ENCODE measurements at places on chromosomes 6 and 20.

GRCh38 chr6:129312880-129313279 lies 397.1 kb downstream of the ARHGAP18 start:
- peak; percentile 76 for DNase-seq

GRCh38 chr6:166877906-166878305 lies 78.4 kb downstream of the RNASET2 start:
- peak; percentile 14 for DNase-seq

DNA sequence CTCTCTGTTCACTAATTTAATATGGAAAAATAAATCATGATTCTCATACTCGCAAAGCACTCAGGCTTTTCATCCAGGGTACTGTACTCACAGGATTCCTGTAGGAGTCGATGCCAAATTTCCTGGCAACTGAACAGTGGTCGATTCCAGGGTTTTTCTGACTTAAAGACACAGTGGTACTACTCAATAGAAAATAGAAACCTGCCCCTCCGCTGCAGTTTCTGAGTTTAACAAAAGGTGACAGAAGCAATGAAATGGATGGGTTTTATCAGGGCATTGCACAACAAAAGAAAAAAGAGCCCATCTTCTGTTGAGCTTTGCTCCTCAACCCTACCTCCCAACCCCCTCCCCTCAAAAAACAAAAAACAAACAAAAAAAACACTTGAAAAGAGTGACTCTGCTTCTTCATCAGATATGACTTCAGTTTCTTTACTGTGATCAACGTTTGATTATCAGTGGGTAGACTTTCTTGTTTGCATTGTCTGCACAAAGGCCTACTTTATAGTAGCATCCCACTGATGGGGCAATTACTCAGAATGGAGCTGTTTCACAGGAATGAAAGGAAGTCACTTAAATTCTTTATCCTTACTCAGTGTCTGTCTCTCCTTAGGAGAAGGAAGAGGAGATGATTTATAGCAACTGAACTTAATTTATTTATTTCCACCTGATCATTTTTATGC lies 96.2 kb upstream of the FOXO3 start:
- no peak for DNase-seq

DNA sequence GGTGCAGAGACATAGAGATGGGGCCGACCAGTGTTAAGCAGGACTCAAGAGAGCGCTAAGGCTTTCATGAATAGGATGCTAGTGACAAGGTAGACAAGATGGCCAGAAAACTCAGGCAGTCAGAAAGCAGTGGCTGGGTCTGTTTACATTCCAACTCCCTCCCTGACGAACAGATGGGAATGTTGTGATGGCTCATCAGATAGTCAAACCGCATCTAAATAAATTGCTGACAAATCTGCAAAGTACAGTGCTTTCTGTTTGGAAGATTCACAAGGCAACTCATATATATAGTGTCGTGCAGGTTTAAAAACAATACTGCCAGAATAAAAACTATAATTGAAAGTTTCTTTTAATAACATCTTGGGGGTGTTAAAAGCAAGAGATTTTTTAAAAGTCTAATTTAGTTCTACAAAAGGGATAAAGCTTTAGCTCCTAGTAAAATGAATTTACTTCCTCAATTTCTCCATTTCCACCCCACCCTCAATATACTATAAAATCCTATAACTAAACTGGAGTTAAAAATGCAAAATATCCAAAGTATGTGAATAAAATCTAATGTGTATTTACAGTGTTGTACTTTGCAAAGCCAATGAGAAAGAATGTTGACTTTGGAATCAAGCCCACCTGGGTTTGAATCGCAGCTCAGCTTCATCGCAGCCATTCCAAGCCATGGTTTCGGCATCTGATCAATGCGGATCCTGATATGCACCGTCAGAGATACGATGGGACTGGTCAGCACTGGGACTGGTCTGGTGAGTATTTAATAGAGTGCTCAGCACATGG lies 247.3 kb upstream of the PDE10A start:
- DNase-seq: no peak

DNA sequence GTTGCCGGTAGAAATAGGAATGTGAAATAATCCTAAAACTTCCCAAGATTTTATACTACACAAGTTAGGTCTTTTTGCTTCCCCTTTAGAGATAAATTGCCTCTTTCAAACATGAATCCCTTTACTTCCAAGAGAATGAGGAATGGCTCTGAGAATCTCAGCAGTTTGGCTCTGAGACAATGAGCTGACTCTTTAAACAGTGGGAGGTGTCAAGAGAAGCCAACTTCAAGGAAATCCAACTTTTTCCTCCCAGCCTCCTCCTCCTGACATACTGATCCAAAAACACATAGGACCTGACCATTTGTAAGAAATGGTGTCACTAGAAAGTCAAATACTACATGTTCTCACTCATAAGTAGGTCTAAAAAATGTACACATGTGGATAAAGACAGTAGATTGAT lies 154.2 kb downstream of the ALDH8A1 start:
- no peak for DNase-seq

DNA sequence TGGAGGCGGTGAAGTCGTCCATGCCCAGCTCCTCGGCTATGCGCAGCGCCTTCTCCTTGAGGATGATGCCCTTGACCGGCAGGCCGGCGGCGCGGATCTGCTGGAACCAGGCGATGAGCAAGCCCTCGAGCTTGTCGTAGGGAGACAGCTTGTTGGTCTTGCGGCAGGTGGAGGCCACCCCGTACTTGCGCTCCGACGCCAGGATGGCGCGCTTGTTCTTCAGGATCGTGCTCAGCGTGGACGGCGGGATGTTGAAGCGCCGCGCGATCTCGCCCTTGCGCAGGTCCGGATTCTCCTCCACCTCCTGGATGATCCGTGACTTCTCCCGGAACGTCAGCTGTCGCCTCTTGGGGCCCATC lies 435 bp downstream of the CENPB start:
- peak; percentile 44 for DNase-seq

DNA sequence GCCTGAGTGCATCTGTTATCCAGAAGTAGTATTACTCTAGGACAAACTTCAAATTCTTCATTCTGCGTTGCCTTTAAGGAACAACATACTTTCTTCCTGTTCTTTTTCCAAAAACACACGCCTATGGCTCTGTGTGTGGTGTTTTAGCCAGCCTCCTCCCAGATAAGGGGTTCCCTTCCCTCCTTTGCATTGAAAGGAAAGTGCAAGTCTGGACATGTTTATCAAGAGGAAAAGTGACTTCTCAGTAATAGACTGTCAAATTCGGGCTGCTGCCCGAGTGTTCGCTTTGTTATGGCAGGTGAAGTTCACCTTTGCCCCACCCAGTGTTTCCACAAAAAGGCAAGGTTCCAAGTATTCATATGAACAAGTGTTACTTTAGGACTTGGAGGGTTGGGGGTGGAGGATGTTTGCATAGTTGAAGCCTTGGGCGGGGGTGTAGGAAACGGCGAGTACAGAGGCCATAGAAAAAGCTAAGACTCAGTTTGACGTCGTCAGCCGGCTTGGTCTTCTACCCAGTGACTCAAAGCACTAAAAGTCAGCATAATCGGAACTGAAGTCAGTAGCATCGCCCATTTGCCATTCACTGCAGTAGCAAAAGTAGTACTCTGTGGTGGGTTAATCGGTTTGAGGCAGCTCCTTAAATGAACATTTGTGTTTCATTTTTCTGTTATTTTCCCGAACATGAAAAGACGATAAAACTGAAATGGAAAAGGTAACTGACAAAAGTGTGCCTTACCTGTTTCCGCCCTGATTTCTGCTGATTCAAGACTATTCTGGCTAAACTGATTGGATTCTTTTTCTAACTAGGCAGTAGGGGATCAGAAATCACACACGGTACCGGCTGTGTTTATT lies 12.5 kb downstream of the PRDM1 start:
- peak; percentile 78 for DNase-seq

GRCh38 chr20:2295286-2295685 lies 515 bp upstream of the TGM3 start:
- no peak for DNase-seq

DNA sequence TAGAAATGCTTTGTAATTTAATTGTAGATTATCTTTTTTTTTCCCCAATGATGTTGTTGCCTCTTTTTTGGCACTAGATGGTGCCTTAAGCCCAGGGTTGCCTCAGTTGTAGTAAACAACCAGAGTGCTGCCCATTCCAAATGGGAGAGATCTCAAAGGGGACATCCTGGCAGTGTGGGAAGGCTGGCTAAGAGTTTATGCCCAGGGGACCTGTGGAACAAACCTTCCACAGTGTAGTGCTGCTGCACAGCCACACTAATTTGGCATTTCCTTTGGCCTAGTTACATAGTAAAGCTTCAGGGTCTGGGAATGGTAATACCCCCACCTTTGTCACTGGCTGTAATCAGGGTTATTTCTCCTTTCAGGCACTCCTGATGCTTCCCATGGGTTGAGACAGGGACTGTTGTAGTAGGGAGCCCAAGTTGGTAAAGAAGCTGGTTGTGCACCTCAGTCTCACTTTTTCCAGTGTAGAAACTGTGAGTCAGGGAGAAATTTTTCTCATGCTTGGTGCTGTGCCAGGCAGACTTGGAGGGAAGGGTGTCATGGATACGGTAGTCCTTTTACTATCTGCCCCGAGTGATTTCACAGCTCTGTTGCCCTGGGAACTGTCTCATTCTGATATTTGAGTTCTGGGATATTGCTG lies 177.8 kb upstream of the ECI2 start:
- peak; percentile 20 for DNase-seq

- peak; percentile 9 for DNase-seq
These were observed 91.1 kb upstream of the HIVEP1 start for GRCh38 chr6:11921017-11921438.

GRCh38 chr20:5535125-5535756 lies 215.0 kb upstream of the SHLD1 start:
- DNase-seq: no peak

DNA sequence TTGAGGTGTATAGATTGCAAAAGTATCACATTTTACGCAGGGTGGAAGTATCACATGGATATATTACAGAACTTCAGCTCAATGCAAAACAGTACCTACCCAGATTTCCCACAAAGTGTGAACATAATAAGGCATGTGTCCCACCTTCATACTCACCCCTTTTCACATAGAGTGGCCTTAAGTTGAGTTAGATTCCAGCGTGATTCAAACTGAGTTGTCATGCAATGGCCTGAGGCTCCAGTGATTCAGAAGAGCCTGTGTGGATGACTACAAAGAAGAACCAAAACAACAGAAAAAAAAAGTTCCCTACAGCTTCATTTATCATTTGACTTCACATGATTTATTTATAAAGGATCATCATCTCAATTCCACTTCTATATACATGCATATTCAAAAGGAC lies 309.7 kb downstream of the SLC35F1 start:
- no peak for DNase-seq

GRCh38 chr6:153523390-153523789 lies 392.3 kb upstream of the RGS17 start:
- no peak for DNase-seq

GRCh38 chr6:169895926-169896761 lies 144.7 kb downstream of the ERMARD start:
- DNase-seq: no peak

GRCh38 chr6:167827583-167828324 lies 1.0 kb downstream of the AFDN start:
- peak; percentile 65 for DNase-seq

GRCh38 chr6:52511572-52512151 lies 65.2 kb downstream of the TRAM2 start:
- DNase-seq: peak; percentile 28

DNA sequence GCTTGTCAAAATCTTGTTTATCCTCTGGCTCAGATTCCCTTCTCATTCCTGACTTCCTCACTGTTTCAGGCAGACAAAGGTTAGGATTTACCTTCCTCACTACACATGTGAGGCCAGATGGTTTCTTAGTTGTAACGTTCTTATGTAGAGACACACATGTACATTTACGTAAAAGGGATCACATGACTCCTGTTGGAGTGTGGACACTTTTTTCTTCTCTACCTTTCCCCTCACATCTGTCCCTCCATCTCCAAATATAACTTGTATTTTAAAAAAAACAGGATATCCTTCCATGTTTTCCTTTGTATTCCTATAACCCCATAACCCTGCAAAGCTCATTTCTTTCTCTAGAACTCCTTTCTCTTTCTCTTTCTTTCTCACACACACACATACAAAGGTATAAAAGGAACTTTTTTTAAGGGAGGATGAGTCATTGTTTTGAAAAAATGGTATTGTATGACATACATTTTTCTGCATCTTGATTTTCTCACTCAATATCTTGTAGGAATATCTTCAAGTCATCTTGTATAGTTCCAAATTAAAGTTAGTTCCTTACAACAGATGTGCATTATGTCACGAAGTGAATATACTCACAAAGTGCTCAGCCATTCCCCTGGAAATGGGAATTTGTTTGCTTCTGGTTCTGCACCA lies 78.2 kb upstream of the SULF2 start:
- no peak for DNase-seq

- DNase-seq: no peak
These were observed 1155.3 kb upstream of the GJE1 start for GRCh38 chr6:140977403-140977802.

DNA sequence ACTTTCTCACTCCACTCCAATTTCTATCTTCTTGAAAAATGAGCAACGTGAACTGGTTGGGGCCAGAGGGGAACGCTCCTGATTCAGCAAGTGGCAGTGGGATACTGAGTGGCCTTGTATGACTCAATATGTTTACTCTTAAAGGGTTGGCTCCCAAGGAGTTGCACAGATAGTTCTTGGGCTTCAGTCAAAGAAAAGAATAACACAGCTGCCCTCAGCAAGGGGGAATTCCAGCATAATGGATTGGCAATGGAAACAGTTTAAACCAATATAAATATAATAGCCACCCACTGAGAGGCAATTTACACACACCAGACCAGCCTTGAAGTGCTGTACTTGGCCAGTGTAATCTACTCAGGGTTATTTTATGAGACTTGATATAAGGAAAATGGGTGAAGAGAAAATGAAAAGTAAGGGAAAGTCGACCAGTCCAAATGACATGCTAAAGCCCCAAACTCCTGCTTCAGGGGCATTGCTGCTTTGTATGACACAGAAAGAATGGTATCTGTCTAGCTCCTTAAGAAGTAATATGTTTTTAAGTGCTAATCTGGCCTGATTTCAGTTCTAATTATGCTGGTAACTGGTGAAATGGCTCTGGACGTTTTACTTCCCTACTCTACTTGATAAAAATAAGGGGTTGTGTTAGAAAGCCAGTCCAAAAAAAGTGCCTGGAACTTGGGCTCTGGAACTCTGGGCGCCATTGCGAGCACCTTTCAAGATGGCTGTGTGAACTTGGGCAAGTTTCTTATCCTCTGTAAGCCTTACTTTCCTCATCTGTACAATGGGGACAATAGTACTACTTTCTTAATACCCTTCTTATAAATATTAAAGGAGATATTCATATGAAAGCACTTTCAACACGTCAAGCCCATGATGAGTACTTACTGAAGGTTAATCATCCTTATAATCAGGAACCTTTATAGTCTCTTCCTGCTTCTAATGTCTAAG lies 712.9 kb upstream of the MAP3K7 start:
- no peak for DNase-seq

- DNase-seq: no peak
These were observed 64.8 kb downstream of the AIG1 start for GRCh38 chr6:143125455-143125854.
